ENCODE measurements at places on chromosomes 1 and 21.

- DNase-seq: no peak
Observed at GRCh38 chr1:117137281-117137855, 15.8 kb upstream of the TRIM45 start.

DNA sequence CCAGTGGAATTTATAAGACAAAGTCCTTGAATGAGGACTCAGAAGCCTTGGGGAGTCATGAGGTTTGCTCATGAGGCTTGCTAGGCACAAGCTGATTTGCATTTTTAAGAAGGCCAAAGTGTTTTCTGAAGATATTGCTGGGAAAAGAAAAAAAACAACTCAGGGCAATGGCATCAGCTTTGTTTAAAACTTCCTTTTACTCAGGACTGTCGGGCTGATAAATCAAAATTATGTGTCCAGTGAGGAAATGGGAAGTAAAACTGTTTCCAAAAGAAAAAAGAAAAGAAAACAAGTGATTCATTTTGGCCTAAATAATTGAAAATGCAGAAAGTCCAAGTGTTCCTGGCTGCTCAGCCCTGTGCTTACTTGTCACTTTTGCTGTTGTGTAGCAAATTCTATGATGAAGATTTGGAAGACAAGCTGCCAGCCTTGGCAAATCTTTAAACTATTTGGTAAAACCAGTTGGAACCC lies 282.4 kb downstream of the HLX start:
- peak; percentile 72 for DNase-seq

DNA sequence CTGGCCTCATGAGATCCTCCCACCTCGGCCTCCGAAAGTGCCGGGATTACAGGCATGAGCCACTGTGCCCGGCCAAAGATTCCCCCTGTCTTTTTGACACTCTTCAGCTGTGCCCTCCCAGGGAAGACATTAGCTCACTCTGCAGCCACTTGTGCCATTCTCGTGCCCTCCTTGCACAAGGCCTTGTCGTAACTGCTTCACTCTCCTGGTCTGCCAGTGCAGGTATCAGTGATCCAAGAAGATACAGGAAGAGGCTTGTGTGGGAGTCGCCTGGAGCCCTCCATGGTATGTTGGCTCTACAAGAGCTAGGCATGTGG lies 22.0 kb upstream of the WDR26 start:
- no peak for DNase-seq

- DNase-seq: no peak
Observed at GRCh38 chr1:31383967-31384366, 11.1 kb upstream of the FABP3 start.

GRCh38 chr1:24463776-24464735 lies 38.6 kb upstream of the RCAN3 start:
- DNase-seq: peak; percentile 45

GRCh38 chr1:206851341-206852010 lies 13.9 kb upstream of the IL20 start:
- peak; percentile 85 for DNase-seq

- no peak for DNase-seq
Observed at GRCh38 chr1:22533244-22533895, 29.9 kb upstream of the EPHA8 start.

- no peak for DNase-seq
Observed at GRCh38 chr1:230572121-230573105, 69.9 kb upstream of the COG2 start.

- no peak for DNase-seq
Observed at GRCh38 chr1:14616632-14617396, 18.3 kb downstream of the KAZN start.

Measured in stromal cell of bone marrow (primary cell).